ENCODE measurements at places on chromosomes 5 and 9.

DNA sequence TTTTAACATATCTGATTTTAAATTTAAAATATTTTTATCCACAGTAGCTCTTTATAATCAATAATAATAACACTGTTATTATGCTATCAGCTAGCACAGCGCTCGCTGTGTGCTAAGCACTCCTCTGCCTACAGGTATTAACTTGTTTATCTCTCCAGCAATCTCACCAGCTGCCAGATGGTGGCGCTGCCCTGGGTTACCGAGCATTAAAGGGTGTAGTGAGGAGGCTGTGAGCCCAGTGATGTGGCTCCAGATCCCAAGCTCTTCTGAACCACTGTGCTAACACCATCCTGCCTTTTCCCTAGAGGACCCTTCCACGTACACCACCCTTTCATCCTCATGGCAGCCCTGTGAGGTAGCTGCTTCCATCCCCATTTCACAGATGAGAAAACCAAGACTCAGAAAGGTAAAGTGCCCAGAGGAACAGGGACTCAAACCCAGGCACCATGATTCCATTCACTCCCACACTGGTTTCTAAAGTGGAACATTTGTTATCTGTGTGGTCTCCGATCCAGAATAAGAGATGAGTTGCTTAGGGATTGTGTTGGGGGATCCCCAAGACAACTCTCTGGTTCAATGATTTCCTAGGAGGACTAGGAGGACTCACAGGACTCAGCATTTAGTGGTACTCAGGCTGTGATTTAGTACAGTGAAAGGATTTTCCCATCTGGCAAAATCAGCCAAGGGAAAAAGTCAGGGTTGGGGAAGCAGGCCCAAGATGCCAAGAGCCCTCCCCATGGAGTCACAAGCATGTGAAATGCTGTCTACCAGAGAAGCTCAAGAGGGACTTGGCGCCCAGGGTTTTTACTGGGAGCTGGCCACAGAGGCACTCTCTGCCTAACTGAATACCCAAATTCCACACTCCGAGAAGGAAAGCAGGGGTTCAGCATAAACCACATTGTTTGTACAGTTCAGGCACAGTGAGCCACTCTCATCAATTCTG, 7.0 kb downstream of the IGFBPL1 start:
- DNase-seq = peak; percentile 28

GRCh38 chr5:168274406-168274805, 17.0 kb upstream of the WWC1 start:
- DNase-seq = no peak

DNA sequence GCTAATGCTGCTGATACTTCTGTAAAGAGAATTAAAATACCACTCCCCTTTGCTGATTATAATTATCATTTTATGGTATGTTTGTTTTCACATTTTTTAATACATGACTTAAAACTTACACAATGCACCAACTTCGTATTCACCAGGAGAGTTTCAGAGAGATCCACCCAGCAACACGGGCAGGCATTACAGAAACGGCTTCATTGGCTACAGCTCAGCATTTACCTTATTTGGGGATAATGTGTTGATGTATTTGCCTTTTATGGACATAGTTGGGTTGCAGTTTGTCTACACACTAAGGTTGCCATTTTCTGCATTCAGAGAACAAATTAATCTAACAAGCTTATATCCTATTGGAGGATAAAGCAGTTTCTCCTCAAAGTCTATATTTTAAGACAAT, 423.6 kb downstream of the PRDM9 start:
- peak; percentile 42 for DNase-seq

- DNase-seq = no peak
These were observed 2.5 kb downstream of the KDM3B start for GRCh38 chr5:138354926-138355378.

- no peak for DNase-seq
These were observed 16.8 kb upstream of the NSD1 start for GRCh38 chr5:177116631-177117373.

DNA sequence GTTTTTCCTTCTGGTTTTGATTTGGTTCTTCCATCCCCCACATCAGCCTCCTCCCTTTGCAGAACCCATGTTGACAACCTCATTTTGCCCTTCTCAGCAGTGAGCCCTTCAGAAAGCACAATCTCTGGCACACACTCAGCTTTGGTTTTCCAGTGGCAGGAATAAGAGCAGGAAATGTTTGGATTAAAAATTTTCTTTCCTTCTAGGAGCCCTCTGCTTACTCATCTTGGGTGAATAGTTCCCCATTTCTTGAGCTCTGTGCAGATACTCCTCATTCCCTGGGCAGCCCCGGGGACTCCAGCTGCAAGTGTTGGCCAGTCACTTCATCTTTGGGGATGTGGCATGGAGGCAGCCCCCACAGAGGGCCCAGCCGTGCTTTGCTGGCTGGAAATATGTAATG, 170.5 kb downstream of the NR3C1 start:
- no peak for DNase-seq

DNA sequence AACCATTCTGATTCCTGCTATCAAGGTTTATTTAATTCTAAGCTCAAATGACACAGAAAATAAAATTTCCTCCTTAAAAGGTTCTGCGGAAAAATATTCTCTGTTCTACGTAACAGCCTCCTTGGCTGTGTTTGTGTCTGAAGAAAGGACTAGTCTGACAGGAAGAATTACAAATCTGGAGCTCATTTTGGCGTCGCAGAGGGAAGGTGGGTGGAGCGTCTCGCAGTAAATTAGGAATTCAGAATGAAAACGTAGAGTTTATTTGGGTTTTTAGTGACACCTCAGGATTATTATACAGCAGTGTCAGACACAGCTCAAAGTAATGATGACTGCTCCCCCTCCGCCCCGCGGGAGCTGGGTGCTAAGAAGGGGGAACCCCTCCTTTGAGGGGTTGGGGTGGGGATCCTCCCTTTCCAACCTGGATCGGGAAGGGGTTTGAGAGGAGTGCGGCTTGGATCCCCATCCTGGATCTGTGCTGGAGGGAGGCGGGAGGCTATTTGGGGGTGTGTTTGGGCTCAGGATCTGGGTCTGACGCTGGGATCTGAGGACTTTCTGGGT, 933 bp upstream of the TGFBR1 start:
- DNase-seq = no peak

Measured in NCI-H2171 treated with DMSO at 0.1 percent for 48 hours (cell line).